Activated naive CD4-positive, alpha-beta T cell (primary cell): ENCODE measurements at places on chromosomes 6 and 20.

DNA sequence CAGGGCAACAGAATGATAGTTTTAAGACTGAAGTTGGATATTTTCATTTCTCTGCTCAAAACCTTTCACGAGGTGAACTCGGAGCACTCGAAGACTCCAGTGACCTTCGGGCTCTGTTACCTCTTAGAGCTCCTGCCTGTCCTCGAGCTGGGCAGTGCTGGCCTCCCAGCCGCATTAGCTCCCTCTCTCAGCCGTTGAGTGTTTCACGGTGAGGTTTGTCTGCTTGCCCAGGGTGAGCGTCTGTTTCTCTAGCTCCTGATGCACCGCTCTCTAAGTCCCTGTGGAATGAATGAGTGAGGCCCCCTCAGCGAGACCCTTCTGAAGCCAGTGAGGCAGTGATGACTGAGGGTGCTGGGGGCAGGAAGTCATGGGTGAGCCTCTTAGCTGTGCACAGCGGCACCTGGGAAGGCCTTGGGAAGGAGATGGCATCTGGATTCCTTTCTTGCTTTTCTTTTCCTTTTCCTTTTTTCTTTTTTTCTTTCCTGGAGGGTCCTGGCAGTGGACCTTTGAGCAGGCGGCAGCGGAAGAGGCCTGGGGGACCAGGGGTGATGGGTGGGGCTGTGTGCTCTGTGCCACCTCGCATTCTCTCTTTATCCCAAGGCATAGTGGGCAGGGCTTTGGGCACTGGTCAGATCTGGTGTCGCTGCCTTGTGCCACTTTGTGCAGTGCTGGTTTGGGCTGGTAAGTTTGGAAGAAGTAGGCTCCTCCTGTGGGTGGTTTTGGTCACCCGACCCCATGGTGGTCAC lies 2.2 kb downstream of the PSMG4 start:
- DNase-seq = no peak

DNA sequence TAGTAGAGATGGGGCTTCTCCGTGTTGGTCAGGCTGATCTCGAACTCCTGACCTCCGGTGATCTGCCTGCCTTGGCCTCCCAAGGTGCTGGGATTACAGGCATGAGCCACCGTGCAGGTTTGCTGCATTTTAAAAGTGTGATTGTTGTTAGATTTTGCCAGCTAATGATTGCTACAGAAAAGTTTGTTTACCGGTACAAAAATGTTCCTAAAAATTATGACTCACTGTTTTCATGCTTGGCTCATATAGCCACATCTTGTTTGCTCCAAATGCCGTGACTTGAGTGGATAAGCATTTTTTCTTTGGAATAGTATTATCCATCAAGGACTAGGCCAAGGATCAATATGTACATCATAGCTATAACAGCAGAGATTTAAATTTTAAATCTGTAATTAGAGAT lies 24.3 kb downstream of the LRRN4 start:
- DNase-seq = no peak

DNA sequence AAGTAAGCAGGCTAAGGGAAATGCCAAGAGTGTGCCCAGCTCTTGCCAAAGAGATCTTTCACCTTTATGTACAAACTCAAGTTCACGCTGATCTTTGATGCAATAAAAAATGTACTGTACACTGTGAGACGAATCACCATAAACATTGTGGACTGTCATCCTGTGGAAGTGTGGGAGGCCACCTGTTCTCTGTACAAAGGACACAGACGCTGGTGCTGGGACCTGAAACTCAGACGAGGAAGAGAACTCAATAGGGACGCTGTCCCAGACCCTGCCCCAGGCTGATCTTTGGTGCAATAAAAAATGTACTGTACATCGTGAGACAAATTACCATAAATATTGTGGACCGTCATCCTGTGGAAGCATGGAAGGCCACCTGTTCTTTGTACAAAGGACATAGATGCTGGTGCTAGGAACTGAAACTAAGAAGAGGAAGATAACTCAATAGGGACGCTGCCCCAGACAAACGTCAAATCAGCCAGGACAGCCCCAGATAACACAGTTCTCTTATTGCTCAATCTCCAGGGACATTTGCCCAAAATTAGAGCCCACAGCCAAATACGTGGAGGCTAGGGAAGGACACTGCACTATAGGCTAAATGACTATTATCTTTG lies 312.7 kb upstream of the SGK1 start:
- DNase-seq = no peak

DNA sequence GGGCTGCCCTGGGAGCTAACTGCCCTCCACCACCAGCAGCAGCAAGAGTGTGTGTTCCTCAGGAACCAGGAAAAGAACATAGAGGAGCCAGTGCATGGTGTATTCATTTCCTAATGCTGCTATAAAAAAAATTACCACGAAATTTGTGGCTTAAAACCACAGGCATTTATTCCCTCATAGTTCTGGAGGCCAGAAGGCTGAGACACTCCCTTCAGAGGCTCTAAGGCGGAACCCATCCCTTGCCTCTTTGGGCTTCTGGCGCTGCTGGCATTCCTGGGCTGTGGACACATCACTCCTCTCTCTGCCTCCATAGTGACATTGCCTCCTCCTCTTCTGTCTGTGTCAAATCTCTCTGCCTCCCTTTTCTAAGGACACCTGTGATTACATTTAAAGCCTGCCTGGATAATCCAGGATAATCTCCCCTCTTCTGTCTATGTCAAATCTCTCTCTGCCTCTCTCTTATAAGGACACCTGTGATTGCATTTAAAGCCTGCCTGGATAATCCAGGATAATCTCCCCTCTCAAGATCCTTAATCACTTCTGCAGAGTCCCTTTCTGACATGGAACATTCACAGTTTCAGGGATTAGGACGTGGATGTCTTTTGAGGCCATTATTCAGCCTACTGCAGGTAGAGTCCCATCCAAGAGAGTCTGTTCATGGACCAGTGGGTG lies 54.7 kb downstream of the NDUFAF5 start:
- no peak for DNase-seq

DNA sequence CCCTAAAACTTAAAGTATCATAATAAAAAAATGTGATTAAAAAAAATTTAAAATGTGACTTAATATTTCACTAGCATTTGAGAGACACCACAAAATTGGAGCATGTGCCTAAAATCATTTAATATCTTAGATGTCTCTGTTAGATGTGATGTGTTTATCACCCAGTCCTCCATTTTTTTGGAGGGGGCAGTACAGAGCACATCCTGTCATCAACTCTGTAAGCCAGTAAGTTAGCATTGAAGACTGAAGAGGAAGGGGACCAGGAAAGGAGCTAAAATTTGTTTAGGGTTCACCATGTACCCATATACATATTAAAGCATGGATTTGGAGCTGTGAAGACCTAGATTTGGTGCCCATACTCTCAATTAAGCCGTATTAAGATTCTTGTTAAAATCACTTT lies 30.7 kb upstream of the ADIG start:
- no peak for DNase-seq

- DNase-seq = no peak
Measured at GRCh38 chr6:144725736-144726522, 440.8 kb downstream of the UTRN start.

GRCh38 chr6:137323860-137324259 lies 104.7 kb upstream of the IFNGR1 start:
- no peak for DNase-seq

GRCh38 chr6:137219664-137220252 lies 573 bp upstream of the IFNGR1 start:
- no peak for DNase-seq

DNA sequence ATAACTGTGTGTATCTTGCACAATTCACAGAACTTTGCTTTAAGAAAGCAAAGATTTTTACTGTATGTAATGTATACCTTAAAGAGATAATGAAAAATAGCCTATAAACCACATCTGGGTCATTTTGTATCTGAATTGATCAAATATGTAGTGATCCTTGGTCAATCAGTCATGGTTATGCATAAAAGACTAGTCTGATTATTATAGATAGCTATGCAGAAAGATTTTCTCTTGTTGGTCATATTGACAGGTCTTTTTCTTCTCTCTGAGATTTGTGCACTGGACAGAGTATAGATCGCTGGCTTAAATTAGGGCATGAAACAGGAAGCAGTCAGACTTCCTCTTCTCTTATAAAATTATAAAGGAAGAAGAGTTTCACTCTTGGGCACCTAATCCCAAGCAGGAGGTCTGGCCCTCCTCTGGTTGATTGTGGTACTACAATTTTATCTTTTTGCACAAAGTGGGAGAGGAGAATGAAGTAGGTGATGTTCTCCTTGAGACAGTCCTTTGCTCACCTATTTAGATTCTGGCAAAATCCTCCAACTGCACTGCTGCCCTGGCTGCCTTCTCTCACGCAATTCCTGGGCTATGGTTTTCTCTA lies 380.9 kb upstream of the RGS17 start:
- no peak for DNase-seq

DNA sequence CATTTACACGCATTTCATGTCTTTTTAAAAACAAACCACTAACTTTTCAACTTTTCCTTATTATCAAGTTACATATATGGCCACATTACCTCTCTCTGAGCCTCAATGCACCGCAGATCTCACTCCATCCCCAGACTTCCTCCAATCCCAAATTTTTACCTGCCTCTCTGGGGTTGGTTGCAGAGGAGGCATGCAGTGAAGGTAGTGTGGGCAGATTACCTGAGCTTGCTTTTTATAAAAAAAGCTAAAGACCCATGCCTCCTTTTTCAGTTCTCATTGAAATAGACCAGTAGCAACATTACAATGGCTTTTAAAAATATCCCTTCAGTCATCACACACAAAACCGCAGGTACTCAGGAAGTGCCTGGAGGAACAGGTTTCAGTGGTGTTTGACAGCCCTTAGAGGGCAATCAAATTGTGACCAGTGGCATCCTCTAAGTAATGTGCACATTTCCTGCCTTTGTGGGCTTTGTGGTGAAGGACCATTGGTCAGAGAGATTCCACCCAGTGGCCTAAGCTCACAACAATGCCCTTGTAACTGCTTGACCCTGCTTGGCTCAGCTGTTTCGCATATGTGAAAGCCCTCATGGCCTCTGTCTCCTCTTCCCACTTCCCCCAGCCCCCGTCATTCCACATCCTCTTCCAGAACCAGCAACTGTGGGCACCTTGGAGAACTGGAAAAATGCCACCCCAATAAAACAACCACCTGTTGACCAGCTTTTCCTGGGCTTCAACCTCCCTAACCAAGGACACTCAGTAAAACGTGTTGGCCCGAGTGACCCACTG lies 30.2 kb upstream of the IL17A start:
- DNase-seq = no peak

DNA sequence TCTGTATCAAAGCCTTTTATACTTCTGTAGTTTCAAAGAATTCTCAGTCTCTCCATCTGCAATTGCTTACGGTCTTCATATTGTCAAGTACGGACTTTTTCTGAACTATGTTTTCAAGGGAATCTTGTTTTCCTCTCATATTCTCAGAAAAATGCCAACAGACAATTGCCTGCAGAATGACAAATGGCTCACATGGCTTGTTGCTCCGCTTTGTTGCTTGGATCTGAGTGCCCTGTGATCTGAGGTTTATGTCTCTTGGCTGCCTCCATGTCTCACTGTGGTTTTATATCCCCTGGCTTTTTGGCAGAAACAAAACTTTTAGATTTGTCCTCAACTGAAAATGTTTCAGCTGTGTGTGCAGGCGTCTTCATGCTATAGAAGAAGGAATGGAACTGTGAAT lies 285.4 kb upstream of the CHD6 start:
- DNase-seq = no peak

DNA sequence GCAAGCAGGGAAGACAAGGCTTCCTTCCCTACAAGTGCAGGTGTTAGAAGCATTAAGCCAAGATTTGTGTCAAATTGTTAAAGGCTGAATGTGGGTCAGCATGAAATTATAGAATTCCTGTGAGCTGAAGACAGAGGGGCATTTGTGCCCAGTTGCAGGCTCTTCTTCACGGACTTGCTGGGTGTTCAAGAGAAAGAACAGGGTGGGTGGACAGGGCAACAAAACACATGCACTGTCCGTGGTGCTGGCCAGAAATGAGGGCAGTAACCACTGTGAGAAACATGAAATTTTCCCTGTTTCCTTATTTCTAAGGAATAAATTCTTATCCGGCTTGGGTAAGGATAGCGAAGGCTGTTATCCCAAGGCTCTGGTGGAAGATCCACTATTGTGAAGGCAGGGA lies 579.5 kb upstream of the HTR1E start:
- DNase-seq = no peak

DNA sequence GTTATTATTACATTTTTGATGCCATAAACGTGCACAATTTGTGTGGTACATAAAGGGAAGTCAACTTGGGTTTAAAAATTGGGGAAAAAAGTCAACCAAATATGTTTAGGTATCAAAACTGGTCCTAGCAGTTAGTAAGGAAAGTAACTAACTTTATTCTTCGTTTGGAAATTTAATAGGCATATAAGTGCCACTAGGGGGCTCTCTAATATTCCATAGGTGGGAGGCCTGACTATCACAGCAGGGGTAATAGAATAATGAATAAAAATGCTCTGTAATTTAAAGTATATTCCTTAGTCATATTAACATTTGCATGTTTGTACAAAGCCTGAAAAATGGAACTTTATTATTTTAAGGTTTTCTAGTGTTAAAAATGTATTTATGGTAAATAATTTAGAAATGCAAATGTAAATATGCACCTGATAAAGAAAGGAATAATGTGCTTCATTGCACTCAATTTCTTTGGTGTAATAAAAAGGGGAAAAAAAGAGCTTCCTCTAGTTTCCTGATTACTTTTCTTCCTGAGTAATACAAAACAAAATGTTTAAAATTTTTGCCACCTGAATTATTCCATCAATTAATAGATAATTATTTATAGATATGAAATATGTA lies 125.7 kb upstream of the HDAC2 start:
- no peak for DNase-seq

GRCh38 chr20:48817367-48818030 lies 10.3 kb downstream of the PREX1 start:
- no peak for DNase-seq

GRCh38 chr20:11267762-11268335 lies 594.0 kb upstream of the JAG1 start:
- DNase-seq = no peak

DNA sequence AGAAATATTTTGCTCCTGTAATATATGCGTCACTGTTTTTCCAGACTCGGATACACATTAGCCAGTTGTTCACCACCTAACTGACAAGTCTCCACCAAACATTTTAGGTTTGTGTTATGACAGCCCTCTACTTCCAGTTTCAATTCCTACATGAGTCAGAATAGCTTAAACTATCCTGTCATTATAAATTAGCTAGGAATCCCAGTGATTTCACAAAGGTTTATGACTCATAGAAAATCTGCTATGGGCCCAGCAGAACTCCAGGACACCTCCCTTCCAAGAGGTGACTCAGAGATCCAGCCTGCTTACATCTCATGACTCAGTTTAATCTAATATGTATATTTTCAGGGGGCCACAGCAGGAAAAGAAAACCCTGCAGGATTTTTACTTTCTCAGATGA lies 17.4 kb upstream of the PLCB4 start:
- DNase-seq = no peak
